Hair follicle dermal papilla cell (primary cell): ENCODE measurements at places on chromosomes 13 and 19. TPM values are rescaled to one million over a fixed set of nuclear protein-coding genes. Genes with fewer than 3 reads are reported as not detected.

The ZNF440 gene
- total RNA-seq: 8.5 and 10.4 TPM in 2 replicates

The ZSWIM9 gene
- 2.4 and 3.1 TPM in 2 replicates for total RNA-seq

The APOC4 gene
- total RNA-seq: not detected in 2 replicates

The TLE2 gene
- 2.3 and 3.4 TPM in 2 replicates for total RNA-seq

The ZNF878 gene
- 0.32 TPM in 1 of 2 replicates, not detected in the other for total RNA-seq

The ADM5 gene
- total RNA-seq: 0.36 and 1.1 TPM in 2 replicates

The PSG11 gene
- 0.97 TPM in 1 of 2 replicates, not detected in the other for total RNA-seq

The CATSPERD gene
- total RNA-seq: under 0.01 TPM in 1 of 2 replicates, not detected in the other

The CGB5 gene
- total RNA-seq: 0.16 TPM in 1 of 2 replicates, not detected in the other

The HIPK4 gene
- total RNA-seq: 0.12 and 0.49 TPM in 2 replicates
